Stimulated activated naive CD8-positive, alpha-beta T cell treated with anti-CD3 and anti-CD28 coated beads, Interleukin-15, amount 100 ng/mL, for 72 hours (primary cell): ENCODE measurements at places on chromosomes 6 and 20.

DNA sequence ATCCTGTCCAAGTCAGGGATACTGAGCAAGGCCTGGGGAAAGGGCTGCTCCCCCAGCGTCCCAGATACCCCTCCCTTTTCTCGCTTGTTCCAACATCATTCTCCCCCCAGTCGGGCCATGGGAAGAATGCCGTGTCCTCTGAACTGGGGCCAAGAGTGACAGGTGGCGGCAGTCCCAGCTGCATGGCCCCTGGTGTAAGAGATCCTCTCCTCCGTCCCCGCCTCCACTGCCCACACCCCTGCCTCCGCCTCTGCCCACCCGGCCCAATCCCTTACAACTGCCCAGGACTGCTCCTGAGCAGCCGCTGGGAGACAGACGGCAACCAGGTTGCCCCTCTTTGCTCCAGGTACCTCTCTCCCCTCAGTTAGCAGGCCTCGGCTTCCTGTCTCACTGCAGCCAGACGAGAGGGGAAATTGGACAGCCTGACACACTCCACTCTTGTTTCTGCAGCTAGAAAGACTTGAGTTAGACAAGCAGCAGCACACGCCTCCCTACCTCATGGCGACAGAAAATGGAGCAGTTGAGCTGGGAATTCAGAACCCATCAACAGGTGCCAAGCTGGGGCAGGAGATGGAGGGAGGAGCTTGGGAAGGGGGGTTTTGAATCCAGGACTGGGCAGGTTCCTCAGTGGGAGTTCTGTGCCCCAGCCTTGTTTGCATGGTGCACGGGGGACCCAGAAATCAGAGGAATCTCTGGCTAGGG, at the start of gene MYLK2:
Gene MYLK2 (plus strand): TSS at position 274 of the 702 bp plus-strand sequence. CDS start 225 bp downstream, at position 499.
- DNase-seq: no peak

- DNase-seq: no peak
Measured at GRCh38 chr6:14361956-14362587, 244.5 kb downstream of the CD83 start.

- no peak for DNase-seq
Measured at GRCh38 chr20:32364554-32365208, 6.5 kb downstream of the ASXL1 start.

- peak; percentile 65 for DNase-seq
Measured at GRCh38 chr6:139161169-139161568, 26.3 kb downstream of the HECA start.

DNA sequence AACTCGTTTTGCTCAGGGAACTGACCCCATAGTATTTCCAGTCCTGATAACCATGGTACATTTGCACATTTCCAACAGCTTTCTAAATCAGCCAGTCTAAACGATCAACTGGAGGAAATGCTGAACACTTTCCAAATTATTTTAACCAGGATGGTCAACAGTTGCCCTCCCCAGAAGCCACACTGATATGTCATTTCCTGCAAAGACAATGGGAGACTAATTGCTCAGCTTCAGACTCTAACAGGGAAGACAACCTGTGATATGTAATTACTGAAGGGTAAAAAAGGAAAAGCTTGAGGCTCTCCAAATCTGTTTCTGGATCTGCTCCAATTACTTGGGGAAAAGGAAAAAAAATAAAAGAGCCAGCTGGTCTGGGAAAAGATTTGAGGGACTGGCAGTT, 88.8 kb downstream of the FYN start:
- no peak for DNase-seq

DNA sequence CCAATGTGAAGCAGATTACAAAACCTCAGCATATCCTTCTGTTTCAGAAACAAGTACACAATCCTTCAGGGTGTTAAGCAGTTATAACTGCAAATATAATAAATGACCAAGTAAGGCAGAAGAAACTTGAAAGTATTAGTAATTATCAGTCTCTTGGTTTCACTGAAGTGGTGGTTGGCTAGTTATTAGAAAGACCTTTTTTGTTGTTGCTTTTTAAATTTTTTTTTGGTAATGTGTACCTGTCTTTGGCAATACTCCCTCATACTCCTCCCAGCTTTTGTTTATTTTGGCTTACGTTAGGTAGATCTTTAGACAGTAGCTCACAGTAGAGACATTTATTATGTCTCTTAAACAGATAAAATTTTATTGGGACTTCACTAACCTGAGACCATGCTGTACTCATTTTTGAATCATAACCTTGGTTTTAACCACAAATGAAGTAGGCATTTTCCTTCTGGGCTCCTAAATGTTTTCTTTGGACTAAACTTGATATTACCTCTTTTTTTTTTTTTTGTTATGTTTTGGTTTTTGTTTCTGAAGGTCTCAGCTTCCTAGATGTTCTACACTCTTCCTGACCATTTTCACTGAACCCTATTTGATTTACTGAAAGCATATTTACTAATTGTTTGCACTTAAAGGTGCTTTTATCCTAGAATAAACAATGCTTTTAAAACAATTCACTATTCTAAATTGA, 6.4 kb downstream of the CD2AP start:
- no peak for DNase-seq

- DNase-seq: no peak
Measured at GRCh38 chr6:26533532-26533931, 4.6 kb upstream of the HMGN4 start.

GRCh38 chr6:115914098-115914497, 146.6 kb downstream of the FRK start:
- DNase-seq: no peak

- DNase-seq: no peak
Measured at GRCh38 chr20:62647521-62648317, 5.4 kb downstream of the SLCO4A1 start.

GRCh38 chr6:11144393-11144851, 32.9 kb upstream of the ERVFRD-1 start:
- DNase-seq: peak; percentile 79

DNA sequence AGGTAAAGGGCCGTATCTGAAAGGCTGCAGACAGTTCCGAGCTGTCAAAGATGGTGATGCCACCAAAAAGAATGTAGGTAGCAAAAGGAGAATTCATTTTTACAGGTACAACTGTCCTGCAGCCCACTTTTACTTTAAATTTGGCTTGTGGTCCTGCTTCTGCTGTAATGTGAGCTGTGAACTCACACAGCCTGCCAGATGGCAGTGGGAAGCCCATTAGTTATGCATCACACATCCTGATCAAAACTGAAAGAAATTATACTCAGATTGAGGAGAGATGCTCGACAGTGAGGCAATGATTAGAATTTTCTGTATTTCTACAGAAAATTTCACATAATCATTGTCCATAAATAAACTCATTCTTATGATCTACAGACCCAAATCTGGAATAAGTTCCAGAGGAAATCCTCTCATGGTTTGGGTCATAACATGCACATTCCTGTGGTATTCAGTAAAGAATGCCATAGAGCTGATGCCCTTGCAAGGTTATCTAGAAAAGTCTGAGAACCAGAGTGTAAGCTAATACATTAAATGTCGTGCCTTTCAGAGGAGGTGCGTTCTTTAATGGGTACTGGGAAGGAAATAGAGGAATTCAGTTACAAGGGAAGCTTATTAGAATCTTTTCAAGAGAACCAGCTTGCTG, 23.9 kb upstream of the E2F3 start:
- DNase-seq: no peak

DNA sequence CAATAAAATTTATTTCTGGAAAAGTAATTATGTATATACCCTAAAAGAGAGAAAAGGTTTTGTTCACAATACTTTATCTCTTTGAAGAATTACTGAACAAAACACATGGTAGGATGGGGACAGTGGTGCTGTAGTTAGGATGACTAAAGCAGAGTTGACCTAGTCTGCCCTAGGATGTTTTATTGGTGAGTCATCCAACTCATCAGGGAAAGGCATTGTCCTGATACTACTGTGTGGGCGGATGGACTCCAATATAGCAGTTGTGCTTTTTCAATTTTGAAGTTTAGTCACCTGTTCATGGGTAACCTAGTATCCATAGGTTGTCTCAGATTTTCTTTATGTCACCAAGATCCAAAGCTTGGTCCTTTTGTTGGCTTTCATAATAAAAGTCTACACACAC, 53.3 kb upstream of the EYS start:
- no peak for DNase-seq

GRCh38 chr6:29887819-29888776, 54.2 kb upstream of the HLA-A start:
- DNase-seq: peak; percentile 91

- no peak for DNase-seq
Measured at GRCh38 chr6:150079604-150080003, 10.7 kb upstream of the ULBP3 start.

- no peak for DNase-seq
Measured at GRCh38 chr6:37456816-37457560, 24.0 kb downstream of the CMTR1 start.

DNA sequence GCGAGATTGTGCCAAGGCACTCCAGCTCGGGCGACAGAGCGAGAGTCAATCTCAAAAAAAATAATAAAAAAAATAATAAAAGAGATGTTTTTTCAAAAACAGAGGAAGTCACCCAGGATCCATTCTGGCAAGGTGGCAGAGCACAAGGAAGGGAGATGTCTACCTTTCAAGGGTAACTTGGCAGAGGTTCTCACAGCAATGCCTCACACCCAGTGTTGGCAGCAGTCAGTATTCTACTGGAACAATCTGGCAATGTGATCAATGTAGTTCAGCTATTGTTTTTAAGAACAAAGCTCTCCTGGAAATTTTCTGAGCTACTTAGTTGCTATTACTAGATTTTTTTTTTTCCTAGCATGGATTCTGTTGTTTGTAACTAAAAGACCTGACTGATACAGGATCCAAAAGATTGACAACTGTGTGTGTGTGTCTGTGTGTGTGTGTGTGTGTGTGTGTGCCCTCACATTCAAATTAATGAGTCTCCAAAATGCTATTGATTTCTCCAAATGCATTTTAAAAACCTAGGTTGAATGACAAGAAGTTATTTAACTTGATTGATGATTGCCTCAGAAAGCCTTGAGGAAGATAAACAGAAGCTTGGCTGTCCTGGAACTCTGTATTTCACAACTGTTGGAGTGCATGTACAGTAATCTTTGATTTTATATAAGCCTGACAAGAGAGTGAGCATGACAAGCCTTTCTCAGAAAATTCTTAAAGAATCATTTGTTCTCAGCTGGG, 114.1 kb upstream of the RREB1 start:
- no peak for DNase-seq

GRCh38 chr6:140372064-140372463, 997.6 kb upstream of the CITED2 start:
- no peak for DNase-seq

DNA sequence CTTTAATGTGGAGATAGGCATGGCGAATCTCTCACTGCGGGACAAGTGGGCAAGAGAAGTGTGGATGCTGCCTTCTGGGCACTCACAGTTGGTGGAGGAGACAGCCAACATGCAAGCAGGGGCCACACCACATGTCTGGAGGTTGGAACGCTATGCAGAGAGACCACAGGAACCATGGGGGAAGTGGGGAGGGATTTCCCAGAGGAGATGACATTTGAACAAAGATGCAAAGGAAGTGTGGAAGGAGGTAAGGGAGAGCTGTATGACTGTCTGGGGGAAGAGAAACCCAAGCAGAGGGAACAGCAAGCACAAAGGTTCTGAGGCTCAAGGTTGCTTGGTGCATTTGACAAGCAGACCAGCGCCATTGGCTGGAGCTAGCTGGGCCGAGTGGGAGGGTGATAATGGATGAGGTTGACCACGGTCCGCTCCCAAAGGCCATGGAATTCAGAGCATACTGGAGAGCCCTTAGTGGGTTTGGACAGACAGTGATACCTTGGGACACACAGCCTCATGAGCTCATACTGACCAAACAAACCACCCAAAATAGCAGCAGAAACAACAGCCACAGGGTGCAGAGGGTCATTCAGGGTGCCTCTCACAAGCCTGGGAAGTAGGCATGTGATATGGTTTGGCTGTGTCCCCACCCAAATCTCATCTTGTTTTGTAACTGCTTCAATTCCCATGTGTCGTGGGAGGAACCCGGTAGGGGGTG, 7.6 kb upstream of the FAM110A start:
- no peak for DNase-seq

GRCh38 chr6:40347571-40348011, 239.6 kb downstream of the LRFN2 start:
- no peak for DNase-seq

DNA sequence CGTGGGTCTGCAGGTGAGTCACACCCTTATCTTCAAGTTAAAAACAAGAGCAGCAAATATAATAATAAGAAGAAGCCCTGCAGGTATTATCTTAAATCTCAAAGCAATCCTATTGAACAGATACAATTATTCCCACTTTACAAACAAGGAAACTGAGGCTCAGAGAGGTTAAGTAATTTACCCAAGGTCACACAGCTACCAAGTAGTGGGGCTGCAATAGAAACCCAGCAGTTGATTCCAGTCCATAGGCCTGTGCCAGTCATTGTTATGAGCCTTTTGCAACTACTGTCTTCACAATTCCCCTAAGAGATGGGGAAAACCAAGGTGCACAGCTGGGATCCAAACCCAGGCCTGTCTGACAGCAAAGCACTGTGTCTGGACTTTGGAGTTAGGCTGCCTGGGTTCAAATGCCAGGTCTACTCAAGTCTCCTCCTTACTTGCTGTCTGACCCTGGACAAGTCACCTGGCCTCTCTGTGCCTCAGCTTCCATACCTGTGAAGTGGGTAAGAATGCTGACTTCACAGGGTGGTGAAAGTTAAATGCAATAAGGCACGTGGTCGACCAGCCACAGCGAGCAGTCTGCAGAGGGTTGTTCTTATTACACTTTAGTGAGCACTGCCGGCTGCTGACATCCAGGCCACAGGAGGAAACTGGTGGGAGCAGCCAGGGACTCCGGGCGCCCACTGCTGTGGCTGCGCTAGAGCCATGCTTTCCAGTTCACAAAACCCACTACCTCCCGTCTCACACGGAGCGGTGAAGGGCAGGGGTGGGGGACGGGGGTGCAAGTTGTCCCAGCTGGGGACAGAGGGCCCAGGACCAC, 6.1 kb downstream of the MYL9 start:
- no peak for DNase-seq

GRCh38 chr6:130162421-130162820, 60.3 kb downstream of the SAMD3 start:
- no peak for DNase-seq

GRCh38 chr20:62047666-62048345, 17.9 kb downstream of the TAF4 start:
- no peak for DNase-seq

- no peak for DNase-seq
Measured at GRCh38 chr20:23232679-23233308, 117.8 kb upstream of the NXT1 start.

- DNase-seq: no peak
Measured at GRCh38 chr6:43496370-43497128, 13.6 kb downstream of the LRRC73 start.

GRCh38 chr6:13453771-13454251, 33.6 kb downstream of the GFOD1 start:
- peak; percentile 60 for DNase-seq

DNA sequence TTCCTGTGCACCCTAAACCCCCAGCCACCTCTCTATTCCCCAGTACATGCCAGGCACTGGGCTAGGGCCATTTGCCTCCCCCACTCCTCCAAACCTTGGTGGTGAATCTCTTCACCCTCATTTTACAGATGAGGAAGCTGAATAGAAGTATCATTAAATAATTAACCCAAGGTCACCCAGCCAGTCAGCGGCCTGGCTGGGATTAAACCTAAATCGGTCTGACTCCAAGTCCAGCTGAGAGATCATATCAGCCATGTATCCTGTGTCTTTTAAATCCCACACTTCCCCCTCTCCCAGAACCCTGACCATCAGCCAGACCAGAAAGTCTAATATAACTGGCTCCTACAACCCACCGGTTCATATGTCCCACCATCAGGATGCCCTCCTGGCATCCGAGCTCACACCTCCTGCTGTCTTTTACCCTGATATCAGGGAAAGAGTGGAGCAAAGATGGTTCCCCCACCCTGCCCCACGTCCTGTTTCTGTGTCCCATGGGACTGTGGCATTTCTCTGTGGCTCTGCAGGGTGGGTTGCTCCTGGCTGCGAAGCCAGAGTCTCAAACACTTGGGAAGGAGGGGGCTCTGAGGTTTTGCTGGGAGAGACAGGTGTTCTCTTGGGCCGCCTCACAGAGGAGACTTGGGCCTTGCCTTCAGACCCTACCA, 145.3 kb downstream of the VEGFA start:
- no peak for DNase-seq
